ENCODE measurements at places on chromosomes 7 and 10.

- DNase-seq, result no peak
Measured at GRCh38 chr10:123355748-123356481, 201.7 kb downstream of the BUB3 start.

- no peak for DNase-seq
Measured at GRCh38 chr10:128122931-128123330, 3.3 kb downstream of the MKI67 start.

DNA sequence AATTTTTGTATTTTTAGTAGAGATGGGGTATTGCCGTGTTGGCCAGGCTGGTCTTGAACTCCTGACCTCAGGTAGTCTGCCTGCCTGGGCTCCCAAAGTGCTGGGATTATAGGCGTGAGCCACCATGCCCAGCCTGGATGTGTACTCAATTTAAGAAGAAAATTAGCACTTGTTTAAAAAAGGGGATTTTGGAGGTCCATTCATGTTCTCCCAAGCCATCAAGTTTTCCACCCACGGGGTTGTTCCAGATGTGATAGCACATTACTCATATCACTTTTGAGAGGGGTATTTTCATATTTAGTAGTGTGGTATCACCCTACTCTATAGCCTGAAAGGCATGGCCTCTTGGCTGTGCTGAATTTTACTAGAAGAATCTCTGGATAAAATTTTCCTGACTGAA, 10.5 kb upstream of the SLC26A3 start:
- DNase-seq, result peak; percentile 36

DNA sequence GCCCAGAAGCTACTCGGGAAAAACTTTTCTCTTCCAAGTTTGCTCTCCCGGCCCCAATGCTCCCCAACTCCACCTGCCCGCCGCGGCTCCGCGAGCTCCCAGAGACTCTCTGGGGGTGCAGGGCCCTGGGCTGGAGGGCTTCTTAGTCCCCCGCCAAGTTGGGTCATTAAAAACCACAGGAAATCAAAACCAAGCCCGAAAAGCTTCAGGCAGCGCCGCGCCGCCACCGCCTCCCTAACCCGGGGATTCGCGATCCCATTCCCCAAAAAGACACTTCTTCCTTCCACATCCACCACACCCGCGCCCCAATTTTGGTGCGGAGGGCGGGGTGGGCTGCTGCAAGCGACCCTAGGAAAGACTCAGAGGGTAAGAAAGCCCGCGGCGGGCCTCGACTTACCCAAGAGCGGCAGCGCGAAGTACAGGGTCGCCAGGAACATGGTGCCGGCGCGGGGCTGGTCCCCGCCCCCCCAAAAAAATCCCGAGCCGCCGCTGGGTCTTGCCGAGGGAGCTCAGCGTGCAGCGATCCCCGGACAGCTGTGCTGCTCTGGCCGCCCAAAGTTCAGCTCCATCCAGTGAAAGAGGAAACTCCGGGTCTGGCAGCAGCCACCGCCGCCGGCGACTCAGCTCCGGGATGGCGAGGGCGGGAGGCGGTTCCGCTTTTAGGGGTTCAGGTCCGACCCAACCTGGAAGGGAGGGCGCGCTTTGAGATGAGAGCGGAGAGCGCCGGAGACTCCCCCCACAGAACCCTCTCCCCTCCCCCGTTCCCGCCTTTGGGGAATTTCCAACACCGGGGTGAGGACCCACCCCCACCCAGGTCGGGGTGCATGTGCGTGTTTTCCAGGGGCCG, 1.2 kb downstream of the GFRA1 start:
- DNase-seq, result no peak

DNA sequence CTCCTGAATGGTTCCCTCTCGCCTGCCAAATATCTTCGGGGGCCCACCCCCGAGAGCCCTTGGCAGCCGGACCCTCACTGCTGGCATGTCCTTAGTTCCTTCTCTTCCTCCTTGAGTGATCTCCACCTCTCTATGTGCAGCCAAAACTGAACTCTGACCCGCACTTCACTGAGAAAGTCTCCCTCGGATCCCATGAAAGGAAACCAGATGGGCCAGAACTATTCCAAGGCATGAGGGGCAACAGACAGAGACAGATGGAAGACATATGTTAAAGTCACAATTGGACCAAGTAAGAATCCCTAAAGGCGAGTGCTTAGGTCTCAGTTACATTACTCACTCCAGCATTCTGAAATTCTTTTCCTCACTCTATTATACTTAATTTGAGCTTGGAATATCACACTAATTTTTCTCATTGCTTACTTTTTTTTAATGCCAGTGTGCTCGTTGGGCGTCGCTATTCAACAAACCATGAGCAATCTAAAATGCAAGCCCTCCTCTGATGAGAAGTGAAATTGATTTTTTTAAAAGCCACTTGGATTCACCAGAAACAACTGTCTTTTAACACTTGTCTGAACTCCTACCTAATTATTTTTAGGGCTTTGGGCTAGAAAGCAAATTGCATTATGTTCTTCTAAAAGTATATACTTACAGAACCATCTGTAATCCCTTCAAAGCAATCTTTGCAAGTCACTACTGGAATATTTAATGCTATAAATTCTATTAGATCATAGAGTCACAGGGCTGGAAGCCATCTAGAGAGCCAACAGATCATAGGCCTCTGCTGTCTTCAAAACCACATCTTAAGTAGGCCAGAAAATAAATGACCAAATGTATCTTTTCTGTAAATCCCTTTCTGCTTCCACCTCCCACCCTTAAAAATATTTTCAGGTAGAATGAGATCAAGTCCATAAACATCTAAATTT, 43.3 kb upstream of the EZH2 start:
- DNase-seq, result no peak

DNA sequence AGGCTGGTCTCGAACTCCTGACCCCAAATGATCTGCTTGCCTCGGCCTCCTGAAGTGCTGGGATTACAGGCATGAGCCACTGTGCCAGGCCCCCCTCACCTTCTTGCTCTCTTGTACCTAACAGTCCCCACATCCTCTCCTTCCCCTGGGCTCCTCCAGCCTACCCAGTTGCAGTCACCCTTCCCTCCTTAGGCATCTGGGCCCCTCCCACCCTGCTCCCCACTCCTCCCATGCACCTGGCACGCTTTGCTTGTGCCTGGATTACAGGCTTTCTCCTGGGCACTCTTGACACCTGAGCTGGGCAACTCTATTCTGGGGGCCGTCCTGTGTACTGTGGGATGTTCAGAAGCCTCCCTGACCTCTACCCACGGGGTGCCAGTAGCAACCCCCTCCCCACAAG, 3.0 kb downstream of the CLDN15 start:
- no peak for DNase-seq

DNA sequence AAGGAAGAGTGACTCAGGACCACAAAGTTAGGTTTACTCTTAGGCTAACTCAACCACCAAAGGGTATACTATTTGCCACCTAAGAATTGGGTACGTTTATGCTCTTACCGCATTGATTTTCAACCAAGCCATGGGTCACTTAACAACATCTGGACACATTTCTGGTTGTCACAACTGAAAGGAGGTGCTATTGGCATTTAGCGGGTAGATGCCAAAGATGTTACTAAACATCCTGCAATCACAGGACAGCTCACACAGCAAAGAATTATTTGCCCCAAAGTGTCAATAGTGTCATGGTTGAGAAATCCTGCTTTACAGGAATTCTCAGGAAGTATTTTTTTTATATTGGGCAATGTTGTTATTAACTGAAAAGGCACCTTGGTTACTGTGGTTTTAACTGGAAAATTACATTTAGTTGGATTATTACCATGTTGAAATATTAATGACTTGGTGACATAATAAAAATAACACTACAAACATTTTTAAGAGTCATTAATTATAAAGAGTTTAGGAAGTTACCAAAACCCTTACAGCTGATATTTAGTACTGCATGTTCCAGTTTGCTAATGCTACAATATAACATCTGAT, 185.0 kb upstream of the TMEM196 start:
- DNase-seq, result no peak

DNA sequence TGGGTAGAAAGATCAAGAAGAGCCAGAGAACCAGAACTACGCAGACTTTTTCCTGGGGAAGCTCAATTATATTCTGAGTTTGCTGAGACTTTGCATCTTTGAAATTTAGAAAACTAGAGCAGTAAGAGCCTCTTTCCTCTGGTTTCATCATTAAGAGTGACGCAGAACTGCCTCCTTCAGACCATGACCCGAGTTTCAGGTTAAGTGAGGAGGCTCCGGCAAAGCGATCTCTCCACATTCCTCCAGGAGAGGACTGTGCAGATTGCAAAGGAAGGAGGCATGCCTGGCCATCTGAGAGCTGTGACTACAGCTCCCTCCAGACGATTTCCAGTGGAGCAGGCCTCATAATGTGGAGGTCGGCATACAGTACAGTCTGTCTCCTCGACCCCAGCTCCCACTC, 115.8 kb upstream of the LANCL2 start:
- DNase-seq, result no peak

DNA sequence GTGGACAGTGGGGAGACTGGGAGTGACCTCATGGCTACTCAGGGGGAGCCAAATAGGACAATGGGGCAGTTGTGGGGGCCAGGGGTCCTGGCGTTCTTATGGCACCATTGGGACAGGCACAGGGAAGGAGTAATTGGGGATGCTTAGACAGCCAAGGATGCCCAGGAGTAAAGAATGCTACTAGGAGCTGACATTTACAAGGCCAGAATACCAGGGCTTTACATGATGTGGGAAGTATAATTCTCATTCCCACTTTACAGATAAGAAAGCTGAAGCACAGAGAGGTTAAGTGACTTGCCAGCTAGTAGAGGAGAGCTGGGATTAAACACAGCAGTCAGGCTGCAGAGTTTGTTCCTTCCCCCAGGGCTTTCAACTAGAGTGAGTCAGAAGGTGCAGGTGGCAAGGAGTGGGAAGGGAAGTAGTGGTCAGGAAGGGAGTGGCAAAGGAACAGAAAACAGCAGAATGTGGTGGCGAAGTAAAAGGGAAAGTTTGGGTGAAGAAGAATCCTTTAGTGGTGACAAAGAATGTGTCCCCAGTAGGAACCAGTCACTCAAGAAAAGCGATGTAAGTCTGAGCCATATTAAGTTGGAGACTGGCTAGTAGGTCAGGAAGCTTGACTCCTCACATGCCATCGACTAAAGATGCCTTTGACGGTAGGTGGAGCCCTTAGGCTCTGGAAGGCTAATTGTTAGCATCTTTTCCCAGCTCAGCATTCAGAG, 32.8 kb downstream of the CPVL start:
- peak; percentile 22 for DNase-seq

DNA sequence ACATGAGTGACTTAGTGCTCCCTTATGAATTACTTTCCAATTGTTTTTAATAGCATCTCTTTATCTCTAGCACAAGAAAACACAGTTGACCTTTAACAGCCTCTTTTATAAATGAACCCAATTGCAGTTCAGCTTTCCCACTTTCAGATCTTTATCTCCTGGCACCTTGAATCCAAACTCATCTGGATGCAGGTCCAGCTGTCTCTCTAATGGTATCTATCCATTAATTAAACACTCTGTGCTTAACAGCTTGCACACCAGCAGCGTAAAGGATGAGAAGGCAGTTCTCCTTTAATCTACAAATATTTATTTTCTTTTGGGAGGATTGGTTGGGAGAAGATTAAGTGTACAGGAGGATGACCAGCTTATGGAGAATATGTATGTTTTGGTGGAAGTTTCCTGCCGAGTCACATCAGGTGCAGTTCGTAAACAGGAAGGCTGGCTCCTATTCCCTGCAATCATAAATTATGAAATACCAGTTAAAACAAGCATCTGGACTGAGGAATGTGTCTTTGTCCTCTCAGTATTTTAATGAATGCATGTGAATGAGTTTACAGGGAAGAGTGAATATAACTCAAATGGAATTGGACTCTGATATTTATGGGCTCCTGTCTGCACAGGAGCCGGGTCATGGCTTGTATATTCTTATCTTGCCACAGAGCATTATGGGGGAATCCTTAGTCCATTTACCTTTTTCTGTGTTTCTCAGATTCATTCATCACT, 232.7 kb downstream of the PHF14 start:
- no peak for DNase-seq

- DNase-seq, result no peak
Measured at GRCh38 chr10:8927705-8928104, 873.2 kb downstream of the GATA3 start.

DNA sequence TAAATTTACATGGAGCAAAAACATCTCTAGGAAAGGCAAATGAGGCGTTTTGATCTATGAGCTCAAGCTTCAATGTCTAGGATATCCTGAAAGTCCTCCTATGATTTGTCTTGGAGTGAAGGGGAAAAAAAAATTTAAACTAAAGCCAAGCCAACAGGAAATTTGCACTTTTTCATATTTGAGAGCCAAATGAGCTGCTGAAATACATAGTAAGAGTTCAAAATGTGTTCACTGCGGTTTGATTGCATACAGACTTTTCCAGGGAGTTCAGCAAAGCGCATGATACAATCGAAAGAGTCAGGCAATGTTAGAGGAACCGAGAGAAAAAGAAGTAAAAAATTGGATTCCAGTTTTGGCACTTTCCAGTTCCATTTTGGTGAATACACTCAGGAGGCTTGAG, 633.4 kb upstream of the MGMT start:
- DNase-seq, result no peak

DNA sequence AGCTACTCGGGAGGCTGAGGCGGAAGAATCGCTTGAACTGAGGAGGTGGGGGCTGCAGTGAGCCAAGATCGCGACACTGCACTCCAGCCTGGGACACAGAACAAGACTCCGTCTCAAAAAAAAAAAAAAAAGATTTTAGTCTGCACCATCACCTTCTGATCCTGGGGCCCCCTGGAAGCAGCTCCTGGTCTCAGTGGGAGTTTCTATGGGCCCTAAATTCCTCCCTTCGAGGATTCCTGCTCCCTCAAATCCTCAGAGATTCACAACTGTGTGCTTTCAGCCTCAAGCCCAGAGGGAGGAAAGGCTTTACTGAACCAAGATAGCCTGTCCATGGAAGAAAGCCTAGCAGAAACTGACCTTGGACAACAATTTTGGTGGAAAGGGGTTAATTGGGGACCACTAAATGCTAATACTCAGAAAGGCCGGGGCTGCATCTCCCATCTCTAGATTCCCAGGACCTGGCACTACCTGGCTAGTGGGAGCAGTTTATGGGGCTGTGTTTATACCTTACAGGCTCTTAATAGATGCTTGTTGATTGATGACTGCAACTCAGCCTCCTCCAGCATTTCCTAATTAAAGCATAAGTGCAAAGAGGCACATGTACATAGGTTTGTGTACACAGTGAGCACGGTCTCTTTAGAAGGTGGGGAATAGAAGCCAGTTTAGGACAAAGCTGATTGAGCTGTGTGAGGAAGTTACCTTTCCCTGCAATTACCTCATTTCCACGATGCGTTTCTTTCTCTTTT, 9.2 kb upstream of the FGFR2 start:
- DNase-seq, result no peak

- DNase-seq, result no peak
Measured at GRCh38 chr10:70843333-70843732, 27.6 kb downstream of the SGPL1 start.

- DNase-seq, result no peak
Measured at GRCh38 chr7:77558284-77558967, 21.3 kb downstream of the PTPN12 start.

DNA sequence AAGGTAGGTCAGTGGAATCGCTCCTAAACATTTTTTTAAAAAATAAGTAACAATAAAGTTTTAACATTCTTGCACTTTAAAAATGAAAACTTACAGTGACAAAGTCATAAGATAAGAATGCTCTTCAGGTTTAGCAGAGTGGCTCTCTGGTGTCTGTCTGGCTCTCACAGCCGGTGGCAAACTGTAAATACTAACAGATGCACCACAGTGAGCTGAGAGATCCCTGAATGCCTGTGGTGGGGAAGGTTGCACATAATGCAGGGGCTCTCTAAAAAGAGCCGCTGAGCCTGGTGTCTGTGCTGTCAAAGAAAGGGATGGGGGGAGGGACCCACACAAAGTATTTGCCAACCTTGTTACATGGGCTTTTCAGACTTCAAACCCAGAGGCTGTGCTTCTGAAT, 498.3 kb downstream of the CCSER2 start:
- DNase-seq, result no peak
